Caudate nucleus (tissue), 63 donors: ENCODE measurements at places on chromosomes 13 and 19.

GRCh38 chr13:46296921-46297320, 85.2 kb downstream of the LRRC63 start:
- no peak for DNase-seq

DNA sequence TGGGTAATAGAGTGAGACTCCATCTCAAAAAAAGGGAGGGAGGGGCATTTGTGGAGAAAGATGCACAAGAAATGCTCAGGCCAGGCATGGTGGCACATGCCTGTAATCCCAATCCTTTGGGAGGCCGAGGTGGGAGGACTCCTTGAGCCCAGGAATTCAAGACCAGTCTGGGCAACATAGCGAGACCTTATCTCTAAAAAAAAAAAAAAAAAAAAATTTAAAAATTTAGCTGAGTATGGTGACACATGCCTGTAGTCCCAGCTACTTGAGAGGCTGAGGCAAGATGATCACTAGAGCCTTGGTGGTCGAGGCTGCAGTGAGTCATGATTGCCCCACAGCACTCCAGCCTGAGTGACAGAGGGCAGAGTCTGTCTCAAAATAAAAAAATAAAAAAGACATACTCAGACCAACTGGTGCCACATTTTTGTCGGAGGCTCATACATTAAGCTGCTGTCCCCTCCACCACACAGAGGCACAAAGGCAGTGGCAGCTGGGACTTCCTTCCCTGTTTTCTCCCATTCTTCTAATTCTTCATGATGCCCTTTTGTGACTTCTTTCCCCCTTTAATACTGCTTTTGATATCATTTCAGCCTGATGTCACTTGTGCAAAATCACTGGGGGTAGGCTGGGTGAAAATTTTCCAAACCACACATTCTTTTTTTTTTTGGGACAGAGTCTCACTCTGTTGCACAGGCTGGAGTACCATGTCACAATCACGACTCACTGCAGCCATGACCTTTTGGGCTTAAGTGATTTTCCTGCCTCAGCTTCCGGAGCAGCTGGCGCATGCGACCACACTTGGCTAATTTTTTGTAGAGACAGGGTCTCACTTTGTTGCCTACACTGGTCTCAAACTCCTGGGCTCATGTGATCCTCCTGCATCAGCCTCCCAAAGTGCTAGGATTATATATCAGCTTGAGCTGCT, 26.8 kb upstream of the CXCL17 start:
- DNase-seq, result no peak

DNA sequence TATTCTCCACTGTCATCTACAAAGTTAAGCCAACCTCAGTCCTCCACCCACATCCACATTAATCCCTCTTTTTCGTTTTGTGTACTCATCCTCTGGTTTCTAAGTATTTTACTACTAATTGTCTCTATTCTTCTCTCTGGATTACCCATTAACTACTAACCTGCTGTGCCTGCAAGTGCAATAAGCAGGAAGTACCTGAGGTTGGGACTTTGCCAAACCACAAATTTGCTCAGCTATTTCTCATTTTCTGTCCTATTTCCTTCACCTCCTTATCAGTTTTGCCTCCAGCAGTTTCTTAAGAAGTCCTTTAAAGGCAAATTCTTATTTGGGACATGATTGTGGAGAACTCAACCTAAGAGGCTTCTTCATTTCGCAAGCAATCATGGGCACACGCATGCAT, 1708.9 kb downstream of the SLITRK5 start:
- DNase-seq, result no peak

DNA sequence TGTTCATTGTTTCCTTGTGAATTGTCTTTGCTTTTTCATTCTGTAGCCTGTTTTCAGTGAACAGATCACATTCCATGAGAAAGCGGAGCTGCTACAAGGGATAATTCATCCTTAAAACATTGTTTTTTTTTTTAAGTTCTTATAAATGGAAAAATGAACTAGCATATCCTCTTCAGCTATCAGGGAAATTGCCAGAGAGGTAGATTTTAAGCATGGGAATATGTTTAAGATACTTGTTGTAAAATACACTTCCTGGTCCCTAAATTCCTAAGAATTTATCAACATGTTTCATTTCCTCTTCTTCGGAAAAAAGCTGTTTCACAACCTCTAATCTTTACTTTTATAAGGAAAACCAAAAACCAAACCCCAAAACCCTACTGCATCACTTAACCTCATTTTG, 238.0 kb downstream of the POSTN start:
- no peak for DNase-seq

DNA sequence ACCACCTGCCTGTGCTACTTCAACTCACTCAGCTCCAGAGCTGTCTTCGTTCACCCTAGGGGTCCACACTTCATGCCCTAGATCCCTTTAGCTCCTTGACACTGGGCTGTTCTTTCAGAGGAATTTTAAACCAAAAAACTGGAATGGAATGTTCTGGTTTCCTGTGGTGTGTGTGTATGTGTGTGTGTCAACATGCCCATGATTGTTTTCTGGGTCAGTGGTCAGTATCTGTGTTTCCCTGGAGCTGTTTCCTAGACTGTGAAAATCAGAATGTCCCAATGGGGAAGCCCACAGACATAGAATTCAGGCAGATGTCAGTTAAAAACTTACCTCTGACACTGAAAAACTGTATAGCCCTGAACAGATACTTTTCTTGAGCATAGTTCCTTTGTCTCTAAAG, 1.3 kb downstream of the PMIS2 start:
- no peak for DNase-seq
